ENCODE measurements at places on chromosomes 3 and 15.

GRCh38 chr3:161354554-161354953 lies 16.8 kb downstream of the SPTSSB start:
- DNase-seq = no peak

GRCh38 chr15:45799508-45799907 lies 164.7 kb downstream of the SQOR start:
- DNase-seq = no peak

DNA sequence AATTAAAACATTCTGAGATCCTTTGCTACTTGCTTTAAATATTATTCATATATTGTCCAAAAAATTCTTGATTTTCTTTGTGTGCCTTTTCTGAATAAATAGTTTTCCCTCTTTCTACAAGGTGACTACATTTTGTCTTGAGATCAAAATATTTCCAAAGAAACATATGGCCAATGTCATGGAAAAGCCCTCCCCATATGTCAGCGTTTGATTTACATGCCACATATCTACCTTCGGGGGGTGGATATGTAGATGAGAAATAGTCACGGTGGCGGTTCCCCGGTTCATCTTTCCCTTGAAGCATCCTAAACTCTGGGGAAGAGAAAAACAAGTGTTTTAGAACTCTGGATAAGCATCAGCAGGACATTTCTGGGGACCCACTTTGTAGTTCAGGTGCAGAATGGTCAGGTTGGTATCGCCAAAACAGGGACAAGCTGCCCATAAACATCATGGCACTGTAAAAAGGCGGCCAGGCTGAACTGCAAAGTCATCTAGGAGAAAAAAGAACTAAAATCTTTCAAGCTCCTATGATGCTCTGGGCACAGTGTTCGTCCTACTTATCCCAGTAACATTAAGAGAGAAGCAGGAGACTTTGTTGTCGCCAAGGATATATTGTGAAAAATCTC lies 91.5 kb downstream of the MEX3B start:
- no peak for DNase-seq

DNA sequence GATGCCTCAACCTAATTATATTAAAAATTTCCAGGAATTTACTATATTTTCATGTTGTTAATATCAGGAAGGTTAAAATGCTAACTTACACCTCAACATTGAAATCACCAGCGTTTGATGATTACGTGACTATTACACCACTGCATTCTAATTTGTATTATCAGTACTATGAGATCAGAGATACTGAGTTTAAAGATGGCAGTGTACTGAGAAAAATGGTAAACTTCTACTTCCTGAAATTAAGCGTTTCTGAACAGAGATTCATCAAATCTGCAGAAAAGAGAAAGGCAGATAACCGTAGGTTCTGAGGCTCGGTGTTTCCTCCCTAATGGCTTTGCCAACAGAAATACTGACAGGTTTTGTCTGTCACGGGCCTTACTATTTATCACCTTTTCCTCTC lies 69.9 kb downstream of the CRTC3 start:
- DNase-seq = no peak

- no peak for DNase-seq
Observed at GRCh38 chr3:154210986-154211385, 89.8 kb downstream of the ARHGEF26 start.

- DNase-seq = no peak
Observed at GRCh38 chr3:131503320-131503635, 507 bp upstream of the MRPL3 start.

GRCh38 chr15:65404186-65404872 lies 18.4 kb downstream of the IGDCC4 start:
- DNase-seq = no peak

DNA sequence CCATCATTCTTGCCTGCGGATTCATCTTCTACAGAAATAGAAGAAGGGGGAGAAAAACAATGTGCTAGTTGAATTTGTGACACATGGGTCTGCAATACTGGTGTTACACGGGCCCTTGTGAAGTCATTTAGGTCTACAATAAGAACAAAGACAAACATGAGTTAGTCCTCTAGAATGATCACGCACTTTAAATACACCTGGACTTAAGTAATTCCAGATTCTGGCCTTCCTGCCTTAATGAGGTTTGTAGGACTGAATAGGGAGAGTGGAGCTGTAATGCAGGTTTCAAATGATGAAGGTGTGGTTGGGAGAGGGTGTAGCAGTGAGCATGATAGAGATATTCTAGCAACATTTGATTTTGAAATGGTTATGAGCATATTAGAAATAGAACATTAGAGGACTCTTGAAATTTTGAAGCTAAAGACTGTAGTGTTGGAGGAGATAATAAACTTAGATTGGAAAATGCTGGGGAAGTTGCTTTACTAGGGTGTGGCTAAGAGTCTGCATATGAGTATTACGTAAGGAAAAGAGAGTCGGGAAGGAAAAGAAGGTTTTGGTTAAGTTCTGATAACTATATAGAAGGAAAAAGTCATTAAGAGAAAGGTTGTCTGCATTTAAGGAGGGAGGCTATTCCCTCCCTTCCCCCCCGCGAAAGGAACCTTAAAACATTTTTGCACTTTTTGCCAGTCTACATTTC lies 606 bp downstream of the EIF2A start:
- no peak for DNase-seq

All from hepatic stellate cell (primary cell).